Hindlimb muscle (tissue), 1 donor: ENCODE measurements at places on chromosomes 1 and 21. TPM values are rescaled to one million over a fixed set of nuclear protein-coding genes. Genes with fewer than 3 reads are reported as not detected.

- no peak for DNase-seq
Observed at GRCh38 chr1:214997685-214998084, 84.9 kb upstream of the KCNK2 start.

The TINAGL1 gene
- 29.9 TPM for polyA plus RNA-seq

The RBM15 gene
- polyA plus RNA-seq: 9.1 TPM

The EPS8L3 gene
- polyA plus RNA-seq: 0.34 TPM

- DNase-seq: peak; percentile 49
Observed at GRCh38 chr1:17661546-17662157, 93.5 kb upstream of the ACTL8 start.

DNA sequence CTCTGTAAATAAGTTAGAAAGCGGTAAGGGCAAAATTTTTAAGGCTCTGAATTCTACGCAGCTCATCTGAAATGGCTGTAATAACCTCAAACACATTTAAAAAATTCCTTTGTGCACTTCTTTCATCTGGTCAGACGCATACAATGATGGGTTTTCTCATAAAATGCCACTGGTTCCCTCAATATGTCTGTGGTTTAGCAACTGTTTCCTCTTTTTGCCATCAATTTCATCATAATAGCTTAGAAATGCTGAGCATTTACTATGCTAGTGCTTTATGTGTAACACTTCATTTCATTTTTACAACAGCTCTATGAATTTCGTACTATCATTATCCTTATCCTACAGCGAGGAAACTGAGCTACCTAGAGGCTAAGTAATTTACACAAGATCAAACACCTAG, 35.3 kb upstream of the DMRTA2 start:
- no peak for DNase-seq

- no peak for DNase-seq
Observed at GRCh38 chr1:183251101-183251958, 65.3 kb downstream of the LAMC2 start.
